Lung (tissue), 17 donors: ENCODE measurements at places on chromosomes 2 and 18. TPM values are rescaled to one million over a fixed set of nuclear protein-coding genes. Genes with fewer than 3 reads are reported as not detected.
A peak's percentile ranks its signal among the peaks of the same experiment; 100 is the strongest.

GRCh38 chr2:181781078-181781786 lies 100.9 kb upstream of the NEUROD1 start:
- no peak overlapping the region for H3K4me3 ChIP-seq
- no peak overlapping the region for H3K27ac ChIP-seq
- H3K36me3 ChIP-seq: no peaks in the 10 kb centered on the region
- DNase-seq: no peak
- H3K4me1 ChIP-seq: peaks cover 15% of the 10 kb centered on the region

GRCh38 chr2:187552381-187552780 lies 1.9 kb downstream of the TFPI start:
- no peaks in the 10 kb centered on the region for H3K36me3 ChIP-seq
- H3K4me1 ChIP-seq: no peaks in the 10 kb centered on the region
- H3K4me3 ChIP-seq: no peak overlapping the region
- H3K27me3 ChIP-seq: no peaks in the 10 kb centered on the region

DNA sequence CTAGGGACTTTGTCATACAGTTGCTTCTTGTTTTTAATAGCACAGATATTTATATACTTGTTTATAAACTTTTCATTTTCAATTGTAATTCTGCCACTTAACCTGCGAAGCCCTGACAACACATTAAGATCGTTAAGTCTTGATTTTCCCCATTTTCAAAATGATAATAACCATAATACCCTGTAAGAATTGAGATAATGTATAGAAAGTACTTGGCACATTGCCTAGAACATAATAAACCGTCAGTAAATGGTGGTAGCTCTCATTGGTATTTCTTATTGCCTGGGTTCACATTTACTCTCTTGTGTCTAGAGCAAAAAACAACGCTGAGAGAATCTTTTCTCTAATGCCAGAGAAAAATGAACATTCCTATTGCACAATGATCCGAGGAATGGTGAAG lies 18.6 kb downstream of the PTCD3 start:
- no peaks in the 10 kb centered on the region for H3K4me1 ChIP-seq
- no peak overlapping the region for H3K27ac ChIP-seq
- no peak for DNase-seq
- H3K36me3 ChIP-seq: peaks cover 73% of the 10 kb centered on the region

GRCh38 chr18:77069931-77070330 lies 62.7 kb downstream of the MBP start:
- H3K4me3 ChIP-seq: no peak overlapping the region
- DNase-seq: no peak
- H3K27ac ChIP-seq: peak overlapping the region; percentile 45
- peaks cover 12% of the 10 kb centered on the region for H3K4me1 ChIP-seq

- H3K4me3 ChIP-seq: no peak overlapping the region
- H3K36me3 ChIP-seq: no peaks in the 10 kb centered on the region
- DNase-seq: no peak
- no peaks in the 10 kb centered on the region for H3K27me3 ChIP-seq
Observed at GRCh38 chr2:100778637-100779450, 41.1 kb upstream of the NPAS2 start.

GRCh38 chr2:50448556-50448955 lies 583.4 kb downstream of the NRXN1 start:
- no peak overlapping the region for H3K4me3 ChIP-seq
- H3K27ac ChIP-seq: no peak overlapping the region
- no peak for DNase-seq
- H3K27me3 ChIP-seq: no peaks in the 10 kb centered on the region
- H3K36me3 ChIP-seq: no peaks in the 10 kb centered on the region

DNA sequence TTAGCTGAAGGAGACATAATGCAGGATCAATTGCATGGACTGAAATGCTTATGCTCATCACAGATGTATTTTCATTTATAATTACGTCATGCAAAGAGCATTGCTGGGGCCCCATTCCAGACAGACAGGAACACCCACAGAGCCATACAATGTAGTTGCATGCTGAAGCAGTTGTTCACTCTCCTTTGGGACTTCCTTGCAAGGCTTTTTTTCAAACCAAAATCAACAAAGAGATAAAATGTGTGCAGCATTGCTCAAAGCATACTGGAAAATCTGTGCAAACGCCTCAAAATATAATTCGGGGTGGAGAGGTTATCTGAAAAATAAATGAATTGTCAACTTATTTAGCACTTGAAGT lies 463.2 kb downstream of the CDH2 start:
- H3K4me3 ChIP-seq: no peak overlapping the region
- no peaks in the 10 kb centered on the region for H3K27me3 ChIP-seq
- H3K4me1 ChIP-seq: peaks cover 23% of the 10 kb centered on the region

Gene FAM168B
- 36.4 TPM for total RNA-seq

Gene CRYGD
- not detected for total RNA-seq
